SW 1271 (cell line): ENCODE measurements at places on chromosomes 3 and 15.

- no peak for DNase-seq
These were observed 118.6 kb downstream of the ETFA start for GRCh38 chr15:76192715-76193114.

DNA sequence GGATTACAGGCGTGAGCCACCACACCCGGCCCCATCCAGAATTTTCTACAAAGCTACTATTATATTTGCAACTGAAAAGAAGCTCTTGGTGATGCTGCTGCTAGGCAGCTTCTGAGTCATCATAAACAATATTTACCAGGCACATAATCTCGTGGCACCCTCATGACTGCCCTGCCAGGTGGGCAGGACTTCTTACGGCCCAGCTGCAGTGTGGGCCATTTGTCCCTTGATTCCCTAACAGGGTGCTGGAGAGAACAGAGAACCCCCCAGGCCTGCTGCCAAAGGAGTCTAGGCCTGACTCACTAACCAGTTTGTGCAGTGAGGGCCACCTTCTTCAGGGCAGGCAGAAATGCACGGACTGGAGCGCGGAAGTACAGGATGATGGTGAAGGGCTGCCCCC is 4.9 kb downstream of the EPB42 start:
- DNase-seq, result no peak

DNA sequence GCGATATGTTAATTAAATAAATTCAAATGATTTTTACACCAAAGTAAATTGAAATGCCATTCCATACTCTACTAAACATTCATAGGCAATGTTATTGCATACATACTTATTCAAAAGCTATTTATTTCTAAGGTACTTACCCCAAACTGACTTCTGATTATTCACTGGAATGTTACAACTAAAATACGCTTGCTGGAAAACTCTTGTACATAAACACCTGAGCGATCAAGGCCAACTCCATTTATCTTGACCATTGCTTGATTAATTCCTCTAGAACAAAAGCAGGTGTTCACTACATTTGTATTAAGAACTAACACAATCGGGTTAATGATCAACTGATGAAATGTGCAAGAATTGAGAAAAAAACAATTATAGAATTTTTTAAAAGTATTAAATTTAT is at the start of gene SERPINI2:
Gene SERPINI2 (minus strand): TSS at position 180 of the 400 bp plus-strand sequence. CDS start 2,208 bp downstream, outside the sequence.
- DNase-seq, result no peak

DNA sequence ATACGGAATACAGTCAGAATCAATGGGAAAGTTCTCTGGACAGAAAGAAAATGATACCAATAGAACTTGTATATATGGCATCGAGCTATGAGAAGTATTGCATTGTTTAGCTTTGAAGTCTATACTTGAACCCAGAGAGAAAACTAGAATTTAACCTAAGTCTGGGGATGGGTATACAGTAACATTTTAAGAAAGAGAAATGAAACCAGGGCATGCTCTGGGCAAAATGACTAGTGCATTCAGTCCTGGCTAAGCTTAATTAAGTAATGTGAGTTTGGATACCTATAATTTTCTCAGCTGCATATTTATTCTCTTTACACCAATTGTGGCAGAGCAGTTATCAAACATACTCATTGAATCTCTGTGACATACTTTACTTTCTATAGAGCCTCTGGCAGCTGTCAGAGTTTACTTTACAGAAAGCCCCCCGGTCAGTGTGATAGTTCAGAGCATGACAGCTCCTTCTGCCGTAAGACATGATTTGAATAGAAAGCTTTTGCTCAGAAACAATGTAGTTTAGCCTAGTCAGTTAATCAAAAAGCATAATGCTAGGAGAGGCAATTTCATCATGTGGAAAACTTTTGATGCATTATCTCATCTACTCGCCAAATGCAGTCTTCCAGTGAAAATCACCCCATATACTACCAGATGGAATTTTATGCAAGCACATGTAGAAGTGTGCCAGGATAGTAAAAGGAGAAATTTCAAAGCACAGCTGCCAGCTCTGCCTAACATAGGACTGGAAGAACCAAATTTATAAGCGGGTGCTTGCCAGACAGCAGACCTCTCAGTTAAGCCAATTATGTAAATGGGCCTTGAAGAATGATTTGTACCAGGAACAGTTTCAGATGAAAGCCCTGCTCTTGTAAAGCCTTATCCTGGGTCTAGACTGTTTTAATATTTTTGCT is 40.7 kb downstream of the OXSM start:
- no peak for DNase-seq

DNA sequence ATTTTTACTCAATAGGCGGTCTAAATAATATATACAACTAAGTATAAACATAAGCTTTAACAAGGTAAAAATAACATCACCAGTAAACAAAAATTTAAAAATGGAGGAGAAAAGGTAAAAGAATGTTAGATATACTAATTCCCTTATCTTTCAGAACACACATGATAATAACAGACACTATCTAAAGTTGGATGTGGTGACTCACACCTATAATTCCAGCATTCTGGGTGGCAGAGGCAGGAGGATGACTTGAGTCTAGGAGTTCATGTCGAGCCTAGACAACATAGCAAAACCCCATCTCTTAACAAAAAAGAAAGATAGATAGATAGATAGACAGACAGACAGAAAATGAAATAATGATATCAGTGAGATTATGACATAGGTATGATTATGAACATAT is 85.1 kb downstream of the STAG1 start:
- DNase-seq, result no peak

DNA sequence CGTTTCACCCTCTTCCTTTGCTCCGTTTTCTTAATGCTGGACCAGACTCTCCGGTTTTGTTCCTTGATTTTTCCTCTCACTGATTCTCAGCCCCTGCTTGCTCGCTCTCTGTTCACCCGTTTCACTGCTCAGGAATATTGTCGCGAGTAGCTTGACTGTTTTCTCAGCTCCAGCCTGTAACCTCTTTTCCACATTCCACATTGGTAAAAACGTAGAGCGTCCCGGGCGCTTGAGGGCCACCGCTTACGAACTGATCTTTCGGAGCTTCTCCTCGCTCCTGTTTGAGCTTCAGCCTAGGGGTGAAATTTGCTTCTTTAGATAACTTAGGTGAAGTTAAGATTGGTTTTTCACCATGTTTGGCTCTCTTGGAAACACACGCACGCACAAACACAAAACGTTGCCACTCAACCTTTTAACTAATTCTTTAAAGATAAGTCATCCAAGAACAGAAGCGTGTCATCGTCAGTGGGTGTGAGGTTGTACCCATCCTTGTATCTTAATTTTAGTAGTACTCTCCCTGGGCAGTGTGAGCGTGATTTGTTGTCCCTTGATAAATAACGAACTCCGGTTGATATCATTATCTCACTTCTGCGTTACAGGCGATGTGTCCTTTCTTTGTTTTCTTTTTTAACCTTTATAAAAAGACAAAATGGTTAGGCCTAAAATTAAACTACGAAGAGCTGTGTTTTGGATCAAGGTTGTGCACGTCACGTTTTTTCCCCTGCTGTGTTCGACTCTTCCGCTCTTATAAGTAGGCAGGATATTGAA is 1.0 kb downstream of the PAK2 start:
- no peak for DNase-seq

GRCh38 chr3:21785765-21786437 is 34.9 kb upstream of the ZNF385D start:
- DNase-seq, result no peak

GRCh38 chr15:64618138-64618537 is 157.3 kb downstream of the RBPMS2 start:
- no peak for DNase-seq

DNA sequence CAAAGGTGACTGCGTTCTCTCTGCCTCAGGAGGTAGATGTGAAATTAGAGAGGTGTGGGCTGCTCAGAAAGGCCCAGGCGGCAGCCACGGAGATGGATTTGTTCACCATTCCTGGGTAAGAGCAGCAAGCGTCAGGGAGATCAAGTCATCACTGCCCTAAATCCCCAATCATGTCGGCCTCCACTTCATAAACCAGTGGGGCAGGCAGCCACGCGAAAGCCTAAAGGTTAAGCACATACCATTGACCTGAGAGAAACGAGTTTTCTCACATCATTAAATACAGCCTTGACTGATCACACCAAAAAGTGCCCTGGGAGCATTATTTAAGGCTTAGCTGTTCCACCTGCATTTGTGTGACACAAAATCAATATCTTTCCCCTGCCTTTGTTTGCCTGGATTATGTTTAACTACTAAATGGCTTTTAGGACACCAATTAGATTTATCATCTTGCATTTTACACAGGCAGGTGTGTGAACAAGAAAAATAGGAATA is 50.7 kb upstream of the FOXB1 start:
- no peak for DNase-seq

DNA sequence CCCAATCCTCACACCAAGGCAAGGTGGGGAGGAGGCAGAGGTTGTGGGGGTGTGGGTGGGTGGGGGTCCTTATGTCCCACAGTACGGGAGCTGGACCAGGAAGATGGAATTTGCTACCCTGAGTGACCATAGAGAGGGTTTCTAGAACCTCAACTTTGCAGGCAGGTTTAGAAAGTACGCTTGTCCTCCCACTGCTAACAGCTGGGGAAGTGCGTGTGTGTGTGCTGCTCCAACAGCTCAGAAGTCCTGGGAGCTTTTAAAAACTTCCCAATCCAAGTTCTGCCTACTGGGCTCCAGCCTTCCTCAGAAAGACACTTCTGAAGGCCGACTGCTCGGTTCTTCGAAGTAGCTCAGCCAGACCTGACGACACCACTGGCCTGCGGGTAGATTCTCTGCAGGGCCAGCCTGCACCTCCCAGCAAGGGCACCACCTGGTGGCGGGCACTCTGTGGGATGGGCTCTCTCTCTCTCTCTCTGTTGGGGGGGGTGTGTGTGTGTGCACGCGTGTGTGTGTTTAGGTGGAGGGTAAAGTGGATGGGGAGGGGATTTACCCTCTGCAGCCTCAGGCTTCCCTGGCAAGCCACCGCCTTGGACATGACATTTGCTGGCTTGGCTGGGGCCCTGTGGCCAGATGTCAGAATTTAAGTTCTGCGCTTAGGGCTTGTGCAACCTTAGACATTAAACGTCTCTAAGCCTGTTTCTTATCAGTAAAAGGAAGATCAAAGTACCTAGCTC is 15.6 kb downstream of the TMEM158 start:
- no peak for DNase-seq
